ENCODE measurements at places on chromosomes 6 and 20.

DNA sequence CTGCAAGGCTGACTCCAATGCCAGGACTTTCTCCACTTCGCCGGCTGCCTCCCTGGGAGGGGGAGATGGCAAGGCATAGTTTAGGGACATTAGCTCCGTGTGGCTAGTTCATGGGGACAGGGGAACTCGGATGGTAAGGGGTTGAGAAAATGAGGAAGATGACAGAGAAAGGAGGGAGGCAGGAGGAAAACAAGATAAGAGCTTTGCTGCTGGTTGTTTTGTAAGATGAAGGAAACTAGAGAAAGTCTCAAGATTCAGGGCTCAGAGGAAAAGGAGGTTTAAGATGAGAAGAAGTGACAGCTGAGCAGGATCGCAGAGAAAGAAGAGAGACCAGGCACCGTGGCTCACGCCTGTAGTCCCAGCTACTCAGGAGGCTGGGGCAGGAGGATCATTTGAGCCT lies 180.9 kb upstream of the RREB1 start:
- no peak for DNase-seq

DNA sequence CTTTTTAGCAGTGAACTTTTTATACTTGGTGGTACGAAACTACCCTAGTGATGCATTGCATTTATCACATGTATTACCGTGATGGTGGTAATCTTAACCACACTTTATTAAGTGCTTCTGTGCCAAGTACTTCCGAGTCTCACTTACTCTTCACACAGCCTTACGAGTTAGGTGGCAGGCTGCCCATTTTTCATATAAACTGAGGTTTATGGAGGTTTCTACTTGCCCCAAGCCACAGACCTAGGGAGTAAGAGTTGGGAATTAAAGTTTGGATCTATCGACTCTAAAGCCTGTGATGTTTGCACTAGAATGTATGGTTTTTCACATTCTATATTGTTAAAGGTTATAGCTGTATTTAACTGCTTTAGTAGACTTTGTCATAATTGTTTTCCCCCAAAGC lies 5.5 kb upstream of the PABPC1L start:
- DNase-seq = no peak

DNA sequence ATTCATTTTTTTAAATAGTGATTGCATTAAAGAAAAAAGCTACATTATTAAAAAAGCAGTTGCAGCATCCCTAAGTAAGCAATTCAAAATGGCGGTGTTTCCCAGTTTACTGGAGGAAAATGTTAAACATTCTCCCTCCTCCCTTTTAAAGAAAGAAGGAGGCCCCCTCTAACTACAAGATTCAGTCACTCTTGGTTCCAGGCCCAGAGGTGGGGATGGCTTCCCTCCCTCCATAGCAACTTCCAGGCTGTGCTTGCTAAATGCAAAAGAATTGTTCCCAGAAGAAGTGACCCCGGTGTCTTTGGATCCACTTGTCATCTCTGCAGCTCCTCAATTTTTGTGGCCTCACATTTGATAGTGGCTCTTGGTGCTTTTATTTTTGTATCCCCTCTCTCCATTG lies 165.9 kb downstream of the SOBP start:
- no peak for DNase-seq

GRCh38 chr6:158175111-158175510 lies 7.0 kb downstream of the GTF2H5 start:
- no peak for DNase-seq

DNA sequence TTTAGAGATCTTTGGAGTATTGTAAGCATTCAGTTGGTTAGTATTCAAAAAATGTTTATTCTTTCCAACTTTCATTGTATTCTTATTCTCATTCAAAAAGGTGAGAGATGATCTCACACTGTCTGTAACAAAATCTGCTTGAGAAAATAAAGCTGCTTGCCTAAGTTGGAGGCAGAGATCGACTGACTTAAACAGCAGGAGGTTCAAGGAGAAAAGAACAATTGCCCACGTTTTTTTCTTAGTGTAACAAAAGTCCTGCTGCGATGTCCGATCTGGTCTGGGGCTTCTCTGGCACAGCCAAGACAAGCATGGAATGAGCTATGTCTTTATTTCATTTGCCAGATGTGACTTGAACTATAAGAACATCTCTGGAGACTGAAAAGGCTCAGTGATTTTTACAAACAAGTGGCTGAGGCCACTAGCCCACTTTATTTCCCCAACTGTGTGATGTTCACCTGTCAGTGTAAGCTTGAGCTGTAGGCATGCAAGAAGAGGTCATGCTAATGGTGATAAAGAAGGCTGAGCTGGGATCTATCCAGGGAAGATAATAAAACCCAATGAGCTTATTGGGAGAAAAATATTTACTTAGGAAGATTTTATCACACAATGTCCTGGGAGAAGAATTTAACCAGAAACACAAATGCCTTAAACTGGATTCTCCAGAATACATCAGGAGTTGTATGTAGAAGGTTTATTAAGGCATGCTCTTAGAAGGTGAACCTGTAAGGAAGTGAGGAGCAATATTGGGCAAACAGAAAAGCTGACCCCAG lies 580.1 kb upstream of the BTBD3 start:
- no peak for DNase-seq

DNA sequence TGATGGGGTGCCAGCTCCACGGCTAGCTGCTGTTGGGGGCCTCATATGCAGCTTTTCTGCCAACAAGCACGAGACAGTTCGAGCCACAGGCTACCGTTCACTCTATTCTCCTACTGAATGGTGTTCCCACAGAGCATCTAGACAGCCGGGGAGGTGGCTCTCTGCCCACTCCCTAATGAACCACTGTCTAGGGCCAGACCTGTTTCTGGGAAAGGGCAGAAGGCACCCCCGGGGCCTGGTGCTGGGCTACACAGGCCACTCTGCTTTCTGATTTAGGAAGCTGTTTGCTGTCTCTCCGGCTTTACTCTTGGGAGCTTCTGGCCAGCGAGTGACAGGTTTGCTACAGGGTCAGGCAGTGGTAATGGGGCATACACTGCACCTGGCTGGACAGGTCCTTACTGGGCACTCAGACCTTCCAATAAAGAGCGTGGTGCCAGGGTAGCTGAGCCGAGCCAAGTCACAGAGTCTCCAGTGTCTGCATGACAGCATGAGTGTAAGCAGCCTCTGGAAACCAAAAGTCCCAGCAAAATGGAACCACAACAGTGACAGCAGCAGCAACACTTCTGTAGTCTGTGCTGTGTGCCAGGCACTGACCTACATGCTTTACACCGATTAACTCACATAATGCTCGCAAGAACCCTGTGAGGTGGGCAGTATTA lies 8.4 kb downstream of the CCDC167 start:
- DNase-seq = no peak

- no peak for DNase-seq
Measured at GRCh38 chr6:66735106-66735890, 1028.3 kb upstream of the EYS start.

DNA sequence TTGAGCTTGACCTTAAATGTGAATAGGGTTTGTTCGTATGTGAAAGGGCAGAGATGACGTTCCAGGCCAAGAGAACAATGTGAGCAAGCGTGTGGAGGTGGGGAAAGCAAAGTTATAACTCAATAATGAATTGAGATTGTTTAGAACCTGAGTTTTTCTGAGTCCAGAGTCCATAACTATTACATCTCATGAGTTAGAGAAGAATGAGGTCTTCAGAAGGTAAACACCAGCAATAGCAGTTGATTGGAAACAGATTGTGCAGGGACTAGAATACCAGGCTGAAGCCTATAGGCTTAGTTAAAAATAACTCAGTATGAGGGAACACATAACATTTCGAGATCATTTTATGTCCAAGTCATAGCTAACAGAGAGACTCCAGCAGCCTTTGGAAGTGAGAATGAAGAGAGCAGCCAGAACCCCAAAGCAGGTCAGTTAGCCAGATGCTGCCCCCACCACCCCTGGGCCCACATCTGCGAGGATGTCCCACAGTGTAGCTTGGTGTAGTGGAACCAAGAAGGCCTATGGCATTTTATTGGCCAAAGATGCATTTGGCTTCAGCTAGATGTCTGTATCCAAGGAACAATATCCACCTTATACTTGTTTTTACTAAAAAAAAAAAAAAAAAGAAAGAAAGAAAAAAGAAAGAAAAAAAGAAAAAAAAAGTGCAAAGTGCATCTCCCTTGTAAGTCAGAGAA lies 121.7 kb downstream of the TNFRSF21 start:
- no peak for DNase-seq

DNA sequence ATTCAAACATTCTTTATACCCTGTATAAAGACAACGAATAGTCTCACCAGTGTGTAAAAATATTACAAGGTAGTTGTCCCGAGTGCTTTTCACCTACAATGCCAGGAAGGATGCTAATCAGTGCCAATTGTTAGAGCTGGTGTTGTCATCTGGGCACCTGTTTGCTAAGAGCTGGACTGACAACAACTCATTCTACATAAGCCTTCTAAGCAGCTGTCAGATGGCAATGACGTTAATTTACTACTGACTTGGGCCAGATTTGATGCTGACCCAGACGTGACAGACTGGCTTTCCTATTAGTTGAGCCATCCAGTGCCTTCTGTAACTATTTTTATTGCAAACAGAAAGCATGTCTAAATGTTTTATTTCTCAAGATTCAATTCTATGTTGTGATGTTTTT lies 355.2 kb downstream of the ADGRB3 start:
- DNase-seq = no peak

DNA sequence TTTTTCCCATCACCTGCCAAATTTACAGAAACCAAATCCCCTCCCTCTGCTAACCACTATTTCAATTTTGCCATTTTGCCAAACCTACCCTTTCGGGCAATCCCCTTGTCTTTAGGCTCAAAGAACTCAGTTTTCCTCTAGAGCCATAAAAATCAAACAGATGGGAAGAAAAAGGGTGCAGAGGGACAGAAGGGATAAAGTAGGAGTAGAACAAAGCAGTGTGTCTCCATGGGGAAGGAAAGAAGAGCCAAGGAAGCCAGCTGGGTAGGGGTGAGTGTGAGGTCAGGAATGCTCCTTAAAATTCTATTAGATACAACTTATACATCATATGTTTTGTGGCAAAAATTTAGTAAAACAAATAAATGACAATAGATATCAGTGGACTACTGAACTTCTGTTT lies 316.5 kb downstream of the BTBD9 start:
- no peak for DNase-seq

- no peak for DNase-seq
Measured at GRCh38 chr20:47007826-47008655, 113.4 kb downstream of the EYA2 start.
